ENCODE measurements at places on chromosomes 1 and 21.

DNA sequence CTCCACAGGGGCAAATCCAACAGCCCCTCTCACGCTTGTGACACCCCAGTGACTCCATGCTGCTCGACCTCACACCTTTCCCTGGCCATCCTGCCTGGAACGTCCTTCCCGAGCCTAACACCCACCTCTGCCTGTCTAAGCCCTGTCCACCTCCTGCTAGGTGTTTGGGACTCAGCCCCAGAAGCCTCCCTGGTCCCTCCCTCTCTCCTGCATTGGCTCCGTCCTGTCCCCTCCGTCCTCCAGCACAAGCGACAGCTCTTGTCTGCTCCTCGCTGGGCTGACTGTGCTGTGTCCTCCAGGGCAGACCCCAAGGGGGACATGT, 102.0 kb upstream of the IFFO2 start:
- DNase-seq: no peak

DNA sequence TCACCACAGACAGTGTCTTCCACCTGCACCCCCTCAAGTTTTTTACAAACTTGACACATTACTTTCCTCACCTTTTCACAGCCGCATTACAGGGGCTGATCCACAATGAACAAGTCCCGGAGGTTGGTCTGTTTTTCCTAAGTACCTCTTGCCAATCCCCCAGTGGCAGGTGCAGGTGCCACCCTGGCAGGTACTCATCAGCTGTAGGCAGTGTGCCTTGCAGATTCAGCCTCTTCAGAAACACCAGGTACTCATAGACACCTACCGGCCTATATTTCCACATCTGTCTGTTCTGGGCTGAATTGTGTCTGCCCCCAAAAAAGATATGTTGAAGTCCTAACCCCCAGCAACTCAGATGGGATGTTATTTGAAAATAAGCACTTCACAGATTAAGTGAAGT, 81.4 kb upstream of the CNIH3 start:
- DNase-seq: no peak

DNA sequence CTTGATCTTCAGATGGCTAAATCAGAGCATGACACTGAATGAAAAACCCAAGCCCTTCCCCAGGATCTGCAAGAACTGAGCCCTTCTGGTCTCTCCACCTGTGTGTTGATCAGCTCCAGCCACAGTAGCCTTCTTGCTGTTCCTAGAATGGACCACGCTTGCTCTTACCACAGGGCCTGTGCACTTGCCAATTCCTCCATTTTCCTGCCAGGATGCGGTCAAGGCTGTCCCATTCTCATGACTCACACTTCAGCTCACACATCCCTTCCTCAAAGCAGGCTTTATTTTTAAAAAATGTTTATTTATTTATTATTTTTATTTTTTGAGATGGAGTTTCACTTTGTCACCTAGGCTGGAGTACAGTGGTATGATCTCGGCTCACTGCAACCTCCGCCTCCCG, 43.6 kb upstream of the GRHL3 start:
- no peak for DNase-seq

GRCh38 chr1:44643721-44644334, 30.5 kb downstream of the TMEM53 start:
- DNase-seq: no peak

GRCh38 chr1:24707687-24708086, 37.6 kb upstream of the CLIC4 start:
- no peak for DNase-seq

DNA sequence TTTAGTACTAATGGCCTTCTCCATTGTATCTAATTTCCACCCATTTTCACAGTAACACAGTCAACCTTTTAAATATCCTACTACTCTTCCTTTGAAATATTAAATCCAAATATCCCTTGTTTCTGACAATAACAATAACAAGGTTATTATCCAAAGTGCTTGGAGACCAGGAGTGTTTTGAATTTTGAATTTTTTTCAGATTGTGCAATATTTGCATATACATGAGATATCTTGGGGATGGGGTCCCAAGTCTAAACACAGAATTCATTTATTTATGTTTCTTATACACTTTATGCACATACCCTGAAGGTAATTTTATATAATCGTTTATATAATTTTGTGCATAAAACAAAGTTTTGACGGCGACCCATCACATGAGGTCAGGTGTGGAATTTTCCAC, 17.5 kb downstream of the DMAP1 start:
- DNase-seq: no peak

GRCh38 chr1:223708001-223708359, 4.4 kb upstream of the CAPN2 start:
- no peak for DNase-seq

GRCh38 chr1:158011714-158012113, 18.3 kb downstream of the KIRREL1 start:
- DNase-seq: no peak

DNA sequence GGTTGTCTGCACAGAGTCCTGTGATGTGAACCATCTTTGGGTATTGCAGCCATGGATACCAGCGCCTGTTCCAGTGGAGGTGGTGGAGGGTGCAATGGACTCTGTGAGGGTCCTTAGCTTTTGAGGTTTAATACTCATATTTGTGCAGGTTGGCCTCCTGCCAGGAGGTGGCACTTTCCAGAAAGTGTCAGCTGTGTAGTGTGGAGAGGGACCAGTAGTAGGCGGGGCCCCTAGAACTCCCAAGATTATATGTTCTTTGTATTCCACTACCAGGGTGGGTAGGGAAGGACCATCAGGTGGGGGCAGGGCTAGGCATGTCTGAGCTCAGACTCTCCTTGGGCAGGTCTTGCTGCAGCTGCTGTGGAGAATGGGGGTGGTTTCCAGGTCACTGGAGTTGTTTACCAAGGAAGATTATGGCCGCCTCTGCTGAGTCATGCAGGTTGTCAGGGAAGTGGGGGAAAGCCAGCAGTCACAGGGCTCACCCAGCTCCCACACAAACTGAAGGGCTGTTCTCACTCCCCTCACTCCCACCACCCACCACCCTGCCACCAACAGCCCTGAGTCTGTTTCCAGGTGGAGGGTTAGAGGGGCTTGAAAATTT, 31.2 kb upstream of the ZNF678 start:
- DNase-seq: no peak

GRCh38 chr1:30146448-30146847, 576.9 kb downstream of the MATN1 start:
- no peak for DNase-seq

DNA sequence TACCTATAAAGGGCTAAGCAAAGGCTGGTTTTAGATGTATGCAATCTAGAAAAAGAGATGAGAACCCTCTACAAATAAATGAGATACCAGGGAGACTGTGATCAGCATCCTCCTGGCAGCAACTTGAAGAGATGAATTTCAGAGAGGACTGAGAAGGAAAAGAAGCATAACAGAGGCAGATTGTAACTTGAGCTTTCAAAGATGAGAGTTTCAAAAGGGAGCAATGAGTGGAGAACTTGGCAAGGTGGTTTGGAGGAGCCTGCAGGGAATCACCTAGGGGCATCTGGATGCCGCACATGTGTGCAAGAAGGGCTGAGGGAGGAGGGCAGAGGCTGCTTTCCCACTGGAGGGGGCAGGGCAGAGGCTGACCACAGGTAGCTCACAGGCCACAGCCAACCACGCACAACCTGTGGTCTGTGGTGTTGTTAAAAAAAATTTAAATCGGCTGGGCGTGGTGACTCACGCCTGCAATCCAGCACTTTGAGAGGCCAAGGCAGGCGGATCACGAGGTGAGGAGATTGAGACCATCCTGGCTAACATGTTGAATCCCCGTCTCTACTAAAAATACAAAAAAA, 50.2 kb downstream of the PCNX2 start:
- DNase-seq: no peak

- no peak for DNase-seq
Observed at GRCh38 chr1:233065685-233066084, 115.3 kb downstream of the NTPCR start.

- DNase-seq: no peak
Observed at GRCh38 chr1:63545780-63546179, 22.5 kb downstream of the EFCAB7 start.

GRCh38 chr1:167705250-167705649, 16.5 kb upstream of the MPZL1 start:
- DNase-seq: no peak

DNA sequence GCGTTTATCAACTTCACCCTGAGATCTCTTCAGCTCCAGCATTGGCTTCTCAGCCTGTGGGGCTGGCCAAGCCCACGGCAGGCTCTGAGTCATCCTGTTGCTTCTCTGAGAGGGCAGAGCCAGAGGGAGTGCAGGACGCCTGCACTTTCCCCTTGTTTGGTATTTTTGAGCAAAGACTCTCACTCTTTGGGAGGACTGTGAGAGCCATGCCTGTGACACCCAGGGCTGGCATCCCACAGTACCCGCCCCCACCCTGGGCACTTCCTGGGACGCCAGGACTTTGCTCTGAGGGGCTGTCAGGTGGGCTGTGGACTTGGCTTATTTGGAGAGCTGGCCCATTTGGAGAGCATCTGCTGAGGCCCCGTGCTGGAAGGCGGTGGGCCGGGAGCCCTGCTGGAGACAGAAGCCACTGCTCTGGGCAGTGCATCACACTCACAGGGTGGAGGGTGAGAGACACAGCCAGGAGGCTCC, 37.4 kb downstream of the VANGL1 start:
- DNase-seq: no peak

- no peak for DNase-seq
Observed at GRCh38 chr1:173545688-173546087, 57.2 kb downstream of the SLC9C2 start.

- DNase-seq: no peak
Observed at GRCh38 chr1:182956708-182957365, 3.9 kb upstream of the SHCBP1L start.

- DNase-seq: no peak
Observed at GRCh38 chr1:59308839-59309238, 11.9 kb downstream of the FGGY start.

- DNase-seq: no peak
Observed at GRCh38 chr1:27886744-27887143, 14.4 kb downstream of the THEMIS2 start.

DNA sequence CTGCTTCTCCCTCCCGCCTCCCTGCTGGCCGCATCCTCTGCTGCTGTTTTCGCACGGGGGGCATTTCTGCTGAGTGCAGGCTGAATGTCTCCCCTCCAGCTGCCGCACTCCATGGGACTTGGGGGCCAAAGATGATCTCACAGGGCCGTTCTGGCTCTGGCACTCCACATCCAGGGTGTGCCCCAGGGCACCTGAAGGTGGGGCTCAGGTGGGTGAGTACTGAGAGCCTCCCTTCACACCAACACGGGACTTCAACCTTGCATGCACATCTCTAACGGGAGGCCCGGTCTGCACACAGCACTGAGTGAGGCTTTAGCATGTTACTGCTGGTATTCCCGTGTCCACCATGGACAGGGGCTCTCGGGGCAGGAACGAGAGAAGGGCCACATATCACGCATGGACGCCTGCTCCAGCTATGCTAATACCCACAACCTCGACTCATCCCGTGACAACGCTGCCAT, 88.9 kb downstream of the DMRTB1 start:
- DNase-seq: no peak

- no peak for DNase-seq
Observed at GRCh38 chr1:66434096-66434495, 99.9 kb upstream of the SGIP1 start.

- DNase-seq: no peak
Observed at GRCh38 chr1:207284209-207284897, 37.1 kb upstream of the CD55 start.

DNA sequence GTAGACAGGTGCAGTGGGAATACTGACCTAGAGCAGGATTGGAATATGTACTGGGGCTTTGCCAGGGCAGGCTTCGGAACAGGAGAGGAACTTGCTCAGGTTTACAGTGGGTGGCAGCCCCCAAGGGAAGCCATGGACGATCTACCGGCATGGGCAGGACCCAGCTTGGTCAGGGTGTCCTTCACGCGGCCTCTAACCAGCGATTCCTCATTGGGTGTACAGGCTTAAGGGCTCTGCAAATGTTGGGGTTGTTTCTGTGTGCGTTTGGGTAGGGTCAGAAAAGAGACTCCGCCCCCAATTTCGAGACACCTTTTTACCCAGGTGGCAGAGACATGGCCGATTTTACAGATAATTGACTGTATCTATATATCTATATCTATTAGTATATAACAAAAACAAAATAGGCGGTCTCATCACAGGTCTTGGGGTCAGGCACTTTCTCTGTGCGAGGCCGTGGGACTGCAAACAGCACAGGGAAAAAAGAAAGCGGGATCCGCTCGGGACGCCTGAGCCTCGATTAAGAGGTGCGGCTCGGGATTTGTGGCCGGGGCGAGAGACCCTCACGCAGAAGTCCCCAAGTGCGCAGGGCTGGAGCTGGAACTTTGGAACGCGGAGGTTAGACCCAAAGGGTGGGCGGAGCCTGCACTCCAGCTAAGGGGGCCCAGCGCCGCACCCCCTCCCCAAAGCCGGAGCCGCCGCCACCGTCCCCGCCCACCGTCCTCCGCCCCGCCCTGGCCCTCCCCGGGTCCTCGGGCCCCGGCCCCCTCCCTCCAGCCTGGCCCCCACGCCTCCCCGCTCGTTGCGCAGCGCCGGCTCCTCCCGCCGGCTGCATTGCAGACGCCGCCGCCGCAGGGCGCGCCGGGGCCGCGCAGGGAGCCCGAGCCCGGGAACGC, 67.5 kb upstream of the VAMP3 start:
- DNase-seq: no peak

GRCh38 chr1:219744652-219745469, 132.0 kb upstream of the ZC3H11B start:
- no peak for DNase-seq

DNA sequence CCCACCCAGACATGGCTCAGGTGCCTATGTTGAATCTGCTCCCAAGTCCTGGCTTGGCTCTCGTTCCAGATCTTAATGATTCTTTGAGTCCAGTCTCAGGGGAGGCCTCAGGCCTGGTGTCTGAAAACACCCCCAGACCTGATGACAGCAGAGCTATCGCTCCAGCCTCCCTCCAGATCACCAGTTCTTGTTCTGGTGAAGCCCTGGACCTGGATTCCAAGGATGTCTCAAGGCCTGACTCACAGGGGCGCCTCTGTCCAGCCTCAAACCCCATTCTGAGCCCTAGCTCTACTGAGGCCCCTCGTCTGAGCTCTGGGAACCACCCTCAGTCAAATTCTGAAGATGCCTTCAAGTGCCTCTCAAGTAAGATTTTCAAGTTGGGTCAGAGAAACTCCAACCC, 11.4 kb downstream of the MROH7 start:
- DNase-seq: no peak

DNA sequence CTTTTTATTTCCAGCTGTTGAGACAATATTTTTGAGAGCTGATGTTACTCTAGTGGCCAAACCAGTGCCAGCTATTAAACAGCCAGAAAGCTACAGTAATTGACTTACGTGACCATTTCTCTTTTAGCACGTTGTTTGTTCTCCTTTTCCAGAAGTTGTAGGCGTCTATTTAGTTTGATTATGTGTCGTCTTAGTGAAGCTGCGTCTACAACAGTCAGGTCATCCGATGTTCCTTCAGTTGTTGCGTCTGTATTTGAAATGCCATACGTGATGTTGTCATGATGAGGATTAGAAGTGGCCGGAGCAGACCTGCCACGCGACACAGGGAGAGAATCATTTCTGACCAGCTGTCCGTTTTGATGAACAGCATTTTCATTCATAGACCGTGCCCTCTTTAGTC, 38.2 kb downstream of the TMEM51 start:
- no peak for DNase-seq

- DNase-seq: no peak
Observed at GRCh38 chr1:221416723-221417122, 325.2 kb downstream of the DUSP10 start.

DNA sequence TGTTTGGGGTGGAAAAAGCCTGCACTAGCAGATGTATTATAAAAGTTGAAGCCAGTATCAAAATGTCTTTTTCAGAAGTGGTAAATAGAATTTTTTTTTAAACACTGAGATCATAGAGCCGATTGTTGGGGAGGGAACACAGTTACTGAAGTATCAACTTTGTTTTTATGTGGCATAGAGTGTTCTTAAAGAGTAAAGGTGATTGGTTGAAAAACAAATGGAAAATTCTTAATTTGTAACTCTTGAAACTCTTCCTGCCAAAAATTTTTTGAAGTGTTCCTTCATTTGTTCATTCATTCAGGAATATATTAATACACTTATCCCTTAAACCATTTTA, 83.3 kb downstream of the DISP1 start:
- no peak for DNase-seq
